ENCODE measurements at places on chromosomes 5 and 9. TPM values are rescaled to one million over a fixed set of nuclear protein-coding genes. Genes with fewer than 3 reads are reported as not detected.
A peak's percentile ranks its signal among the peaks of the same experiment; 100 is the strongest.

The PCDHA13 gene
- not detected for total RNA-seq

The NUP155 gene
- total RNA-seq, result 66.8 TPM

DNA sequence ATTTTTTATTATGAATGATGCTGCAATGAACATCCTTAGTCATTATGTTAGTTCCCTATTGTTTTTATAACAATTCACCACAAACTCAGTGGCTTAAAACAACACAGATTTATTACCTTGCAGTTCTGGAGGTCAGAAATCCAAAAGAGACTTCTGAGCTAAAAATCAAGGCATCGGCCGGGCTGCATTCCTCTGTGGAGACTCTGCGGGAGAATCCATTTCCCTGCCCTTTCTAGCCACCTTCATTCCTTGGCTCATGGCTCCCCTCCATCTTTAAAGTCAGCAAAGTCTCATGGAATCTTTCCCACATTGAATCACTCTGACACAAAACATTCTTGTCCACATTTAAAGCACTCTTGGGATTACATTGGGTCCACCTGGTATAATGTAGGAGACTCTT lies 38.6 kb downstream of the SNX18 start:
- no peak for DNase-seq

- DNase-seq, result no peak
Measured at GRCh38 chr9:87569518-87569917, 71.9 kb downstream of the DAPK1 start.

DNA sequence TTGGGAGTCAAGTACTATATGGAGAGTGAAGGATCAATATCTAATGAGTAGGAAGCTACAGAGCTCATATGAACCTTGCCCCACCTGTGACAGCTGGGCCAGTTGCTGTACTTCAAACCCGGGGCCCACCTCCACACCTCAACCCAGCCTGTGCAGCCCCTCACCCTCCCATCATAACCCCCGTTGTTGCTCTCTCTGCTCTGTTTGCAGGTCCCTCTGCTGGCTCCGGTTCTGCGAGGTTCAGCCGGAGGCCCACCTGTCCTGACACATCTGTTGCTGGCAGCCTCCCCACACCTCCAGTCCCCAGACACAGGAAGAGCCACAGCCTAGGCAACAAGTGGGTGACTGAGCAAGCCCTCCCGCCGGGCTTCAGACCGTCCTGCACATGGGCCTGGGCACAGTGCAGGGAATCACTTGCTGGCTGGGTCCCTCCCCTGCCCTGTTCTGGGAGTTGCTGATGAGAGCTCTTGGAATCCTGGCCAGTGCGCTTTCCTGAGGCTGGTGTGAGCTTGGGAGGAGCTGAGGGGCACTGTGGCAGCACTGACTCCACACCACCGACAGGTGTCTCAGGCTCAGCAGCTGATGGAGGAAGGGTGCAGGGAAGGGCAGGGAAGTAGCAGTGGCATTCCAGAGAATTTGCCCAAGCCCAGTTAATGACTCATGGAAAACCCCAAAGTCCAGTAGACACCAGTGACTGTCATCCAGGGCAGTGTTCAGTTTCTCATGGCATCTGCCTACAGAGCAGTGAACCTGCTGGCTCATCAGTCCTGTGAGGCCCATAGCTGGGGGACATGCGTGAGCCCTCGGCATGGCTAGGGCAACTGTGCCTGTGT lies 69.5 kb upstream of the GARNL3 start:
- DNase-seq, result no peak

DNA sequence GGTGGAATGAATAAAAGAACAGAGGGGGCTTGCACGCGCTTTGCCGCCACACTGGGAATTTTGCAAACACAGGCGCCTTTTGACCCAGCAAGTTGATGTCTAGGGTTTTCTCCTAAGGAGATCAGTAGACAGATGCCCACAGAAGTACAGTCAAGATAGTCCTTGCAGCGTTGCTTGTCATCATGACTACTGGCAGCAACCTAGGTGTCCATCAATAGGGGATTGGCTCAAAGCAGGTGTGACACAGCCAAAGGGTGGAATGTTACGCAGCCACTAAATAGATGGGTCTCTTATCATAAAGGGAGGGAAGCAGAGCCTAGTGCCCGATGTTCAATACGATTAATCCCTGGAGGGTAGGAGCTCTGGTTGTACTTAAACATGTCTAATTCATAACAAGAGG lies 63.8 kb upstream of the GGTA1 start:
- DNase-seq, result no peak

DNA sequence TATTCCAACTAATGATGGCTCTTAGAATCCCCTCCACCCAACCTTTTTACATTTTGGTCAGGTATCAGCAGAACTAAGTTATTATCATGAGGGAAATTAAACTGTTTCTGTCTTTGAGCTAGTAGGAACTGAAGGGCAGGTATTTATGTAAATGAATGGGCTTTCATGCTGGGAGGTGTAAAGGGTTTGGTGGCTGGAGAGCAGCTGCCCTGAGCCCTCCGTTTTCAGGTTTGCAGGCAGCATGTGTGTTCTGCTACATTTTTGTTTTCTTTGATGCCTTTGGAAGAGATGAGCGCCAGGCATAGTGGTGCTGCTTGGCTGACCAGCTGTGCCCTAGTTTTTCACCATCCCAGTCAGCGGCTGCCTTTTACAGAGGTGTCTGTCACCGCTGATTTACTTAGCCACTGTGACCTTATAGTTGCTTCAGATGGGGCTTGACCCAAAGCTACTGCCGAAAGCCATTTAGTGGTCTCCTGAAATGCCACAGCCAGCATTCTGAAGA lies 231.9 kb downstream of the MAST4 start:
- no peak for DNase-seq

- peak; percentile 26 for DNase-seq
Measured at GRCh38 chr5:161546470-161547301, at the start of gene GABRB2. Gene GABRB2, minus strand, starts transcription at chr5:161546725. Its CDS starts 82 bp downstream, at chr5:161546643.

DNA sequence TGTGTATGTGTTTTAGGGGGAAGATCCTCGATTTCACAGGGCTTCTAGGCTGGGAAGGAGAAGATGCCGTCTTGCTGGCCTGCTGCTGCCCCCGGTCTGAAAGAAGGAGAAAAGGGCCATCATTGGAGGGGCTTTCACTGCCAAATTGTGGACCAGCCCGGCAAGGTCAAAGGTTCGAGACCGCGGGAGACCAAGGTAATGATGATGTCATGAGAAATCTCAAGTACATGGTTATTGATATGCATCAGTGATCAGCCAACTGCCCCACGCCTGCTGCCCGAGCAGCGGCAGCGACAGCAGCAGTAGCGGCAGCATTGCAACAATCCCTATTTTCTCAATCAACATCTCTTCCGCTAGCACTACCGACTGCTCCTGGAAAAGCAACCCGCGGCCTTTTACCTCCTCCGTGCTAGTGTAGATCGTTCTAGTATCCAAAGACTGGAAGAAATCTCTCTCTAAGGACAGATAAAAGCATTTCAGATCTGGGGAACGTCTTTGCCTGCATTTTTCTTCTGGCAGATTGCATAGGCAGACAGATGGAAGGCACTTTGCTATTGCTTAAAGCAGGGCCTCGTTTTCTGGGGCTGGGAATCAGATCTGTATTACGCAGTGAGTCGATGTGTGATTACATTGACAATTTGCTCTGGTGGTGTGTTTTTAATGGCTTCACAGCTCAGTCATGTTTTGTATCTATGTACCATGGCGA lies 215.3 kb downstream of the MEF2C start:
- no peak for DNase-seq

GRCh38 chr5:107743373-107744000 lies 72.8 kb upstream of the EFNA5 start:
- no peak for DNase-seq
